ENCODE measurements at places on chromosomes 4 and X.

- no peak for DNase-seq
Observed at GRCh38 chrX:20066968-20067708, 49.6 kb downstream of the MAP7D2 start.

- DNase-seq: no peak
Observed at GRCh38 chr4:82331814-82332213, 42.0 kb downstream of the HNRNPD start.

- DNase-seq: no peak
Observed at GRCh38 chr4:109472343-109472761, 38.7 kb downstream of the SEC24B start.

DNA sequence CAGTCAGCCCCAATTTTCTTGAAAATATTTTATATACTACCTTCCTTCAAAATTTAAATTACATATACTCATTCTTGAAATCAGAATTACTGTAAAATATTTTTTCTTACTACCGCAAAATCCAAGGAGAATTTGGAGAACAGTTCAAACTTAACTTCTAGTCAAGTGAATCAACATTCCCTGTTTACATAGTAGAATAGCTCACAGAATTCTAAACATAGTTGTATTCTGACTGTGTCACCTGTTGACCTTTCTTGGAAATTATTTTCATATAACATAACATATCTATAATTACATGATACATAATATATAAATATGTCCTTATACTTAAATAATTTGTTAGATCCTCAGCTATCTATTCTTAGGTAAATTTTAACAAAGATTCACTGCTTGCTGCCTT lies 31.0 kb upstream of the FGF5 start:
- DNase-seq: no peak

- no peak for DNase-seq
Observed at GRCh38 chr4:98566361-98567008, 91.9 kb downstream of the TSPAN5 start.

DNA sequence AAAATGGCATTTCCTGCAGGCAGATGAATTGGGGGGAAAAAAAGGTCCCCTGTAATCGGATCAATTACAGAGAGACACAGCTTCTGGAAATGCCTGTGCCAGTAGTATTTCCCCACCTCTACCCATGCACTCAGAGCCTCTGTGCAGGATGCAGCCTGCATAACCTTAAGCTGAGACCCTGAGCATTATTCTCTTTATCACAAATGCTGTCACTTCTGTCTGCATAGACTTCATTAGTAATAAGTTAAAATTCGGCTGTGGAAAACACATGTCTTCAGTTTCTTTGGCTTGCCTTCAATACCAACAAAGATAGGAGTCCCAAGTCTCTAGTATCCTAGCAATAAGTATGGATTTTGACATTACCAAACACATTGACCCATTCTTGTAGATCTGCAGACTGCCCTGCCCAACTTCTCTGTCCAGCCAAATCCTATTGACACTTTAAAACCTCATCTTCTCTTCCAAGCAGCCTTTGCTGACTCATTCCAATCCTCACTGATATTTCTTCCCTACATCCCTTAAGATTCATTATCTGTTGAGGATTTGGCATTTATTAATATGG lies 70.8 kb downstream of the LUZP4 start:
- DNase-seq: no peak

Data from activated CD8-positive, alpha-beta memory T cell treated with anti-CD3 and anti-CD28 coated beads, Interleukin-2, amount 50 U/mL, for 48 hours (primary cell).